Vagina (tissue), 2 donors: ENCODE measurements at places on chromosomes 16 and 17. TPM values are rescaled to one million over a fixed set of nuclear protein-coding genes. Genes with fewer than 3 reads are reported as not detected.

Gene PRR11
- 7.9 TPM for total RNA-seq

DNA sequence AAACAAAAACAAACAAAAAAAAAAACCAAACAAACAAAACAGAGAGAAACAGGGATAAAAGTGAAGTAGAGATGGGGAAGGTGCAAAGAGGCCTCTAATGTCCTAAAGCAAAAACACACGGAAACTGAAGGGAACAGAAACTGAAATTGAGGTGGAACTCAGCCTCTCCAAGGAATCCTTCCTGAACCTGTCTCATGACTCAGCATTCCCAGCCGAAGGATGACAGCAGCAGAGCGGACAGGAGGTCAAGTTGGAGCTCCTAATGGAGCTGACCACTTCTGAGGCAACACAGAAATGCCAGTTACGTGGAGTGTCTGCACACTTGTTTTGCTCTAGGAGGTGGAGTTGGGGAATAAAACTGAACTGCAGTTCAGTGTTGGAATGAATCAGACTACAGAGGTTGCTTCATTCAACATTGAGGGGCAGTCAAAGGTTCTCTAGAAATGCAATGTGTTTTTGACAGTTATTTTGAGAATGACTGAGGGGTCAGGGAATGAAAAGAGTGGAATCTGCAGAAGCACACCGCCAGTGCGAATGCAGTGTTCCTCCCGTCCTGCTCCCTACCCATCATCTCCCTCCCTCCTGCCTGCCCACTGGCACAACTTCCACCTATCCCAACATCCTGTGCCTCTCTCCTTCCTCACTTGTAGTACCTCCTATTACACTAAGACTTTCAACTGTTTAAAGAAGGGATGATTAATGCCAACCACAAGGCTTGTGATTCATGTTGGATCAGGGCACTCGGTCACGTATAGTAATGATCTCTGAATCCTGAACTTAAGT lies 6.3 kb downstream of the UBE2O start:
- peaks cover 31% of the 10 kb centered on the region for H3K4me1 ChIP-seq
- no peak for DNase-seq
- no peaks in the 10 kb centered on the region for H3K36me3 ChIP-seq
- no peaks in the 10 kb centered on the region for H3K27me3 ChIP-seq
- no peak overlapping the region for H3K27ac ChIP-seq

DNA sequence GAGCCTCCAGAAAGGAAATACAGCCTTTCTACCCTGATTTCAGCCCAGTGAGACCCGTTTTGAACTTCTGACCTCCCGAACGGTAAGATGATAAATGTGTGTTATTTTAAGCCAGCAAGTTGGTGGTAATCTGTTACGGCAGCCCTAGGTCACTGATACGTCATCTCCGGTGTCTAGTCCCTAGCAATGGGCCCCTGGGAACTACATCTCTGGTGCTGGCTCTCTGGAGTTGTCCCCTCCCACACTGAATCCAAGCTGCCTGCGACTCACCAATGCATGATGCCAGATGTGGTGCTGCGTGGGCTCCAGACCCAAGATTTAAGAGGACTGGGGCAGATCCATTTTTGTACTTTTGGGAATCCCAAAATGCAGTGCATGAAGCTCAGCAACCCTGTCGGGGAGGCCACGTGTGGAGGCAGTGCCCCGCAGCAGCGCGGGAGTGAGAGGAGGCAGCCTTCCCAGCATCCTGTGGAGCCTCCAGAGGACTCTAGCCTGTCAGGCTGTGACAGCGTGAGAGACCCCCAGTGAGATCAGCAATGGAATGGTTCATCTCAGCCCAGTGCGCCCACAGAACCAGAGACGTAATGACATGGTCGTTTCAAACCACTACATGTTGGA lies 43.6 kb upstream of the USP7 start:
- H3K27ac ChIP-seq = no peak overlapping the region
- H3K27me3 ChIP-seq = no peaks in the 10 kb centered on the region
- H3K4me1 ChIP-seq = peaks cover 4% of the 10 kb centered on the region
- H3K4me3 ChIP-seq = no peak overlapping the region
- H3K36me3 ChIP-seq = no peaks in the 10 kb centered on the region

GRCh38 chr17:45298546-45299285 lies 18.1 kb downstream of the MAP3K14 start:
- H3K36me3 ChIP-seq = no peaks in the 10 kb centered on the region
- DNase-seq = no peak
- H3K4me3 ChIP-seq = no peak overlapping the region
- no peaks in the 10 kb centered on the region for H3K27me3 ChIP-seq

GRCh38 chr17:82200743-82201497 lies 11.7 kb downstream of the CCDC57 start:
- no peak overlapping the region for H3K27ac ChIP-seq
- no peak for DNase-seq
- H3K4me3 ChIP-seq = no peak overlapping the region
- no peaks in the 10 kb centered on the region for H3K27me3 ChIP-seq
- H3K36me3 ChIP-seq = peaks cover 6% of the 10 kb centered on the region

DNA sequence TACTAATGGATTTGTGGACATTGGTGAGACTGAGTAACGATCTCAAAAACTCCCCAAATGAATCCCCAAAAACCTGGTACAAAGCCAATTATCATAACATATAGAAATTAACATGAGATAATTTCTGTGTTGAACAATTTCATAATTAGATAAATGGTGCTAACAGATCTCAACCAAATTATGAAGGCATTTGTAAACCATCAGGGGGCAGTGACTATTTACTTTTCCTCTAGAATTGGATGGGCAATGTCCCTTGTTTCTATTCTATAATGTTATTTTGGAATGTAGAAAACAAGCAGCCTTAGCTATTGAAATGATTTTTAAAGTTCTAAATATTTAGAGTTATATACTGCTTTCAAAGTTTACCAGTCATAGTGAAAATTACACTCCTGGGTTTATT lies 57.8 kb downstream of the MYH10 start:
- H3K27ac ChIP-seq = no peak overlapping the region
- no peak overlapping the region for H3K4me3 ChIP-seq
- DNase-seq = no peak
